ENCODE measurements at places on chromosomes 1 and 21. TPM values are rescaled to one million over a fixed set of nuclear protein-coding genes. Genes with fewer than 3 reads are reported as not detected.

The ABCA4 gene
- 0.90 TPM for total RNA-seq

GRCh38 chr21:17467392-17467791 is 45.5 kb upstream of the CXADR start:
- no peak for DNase-seq

DNA sequence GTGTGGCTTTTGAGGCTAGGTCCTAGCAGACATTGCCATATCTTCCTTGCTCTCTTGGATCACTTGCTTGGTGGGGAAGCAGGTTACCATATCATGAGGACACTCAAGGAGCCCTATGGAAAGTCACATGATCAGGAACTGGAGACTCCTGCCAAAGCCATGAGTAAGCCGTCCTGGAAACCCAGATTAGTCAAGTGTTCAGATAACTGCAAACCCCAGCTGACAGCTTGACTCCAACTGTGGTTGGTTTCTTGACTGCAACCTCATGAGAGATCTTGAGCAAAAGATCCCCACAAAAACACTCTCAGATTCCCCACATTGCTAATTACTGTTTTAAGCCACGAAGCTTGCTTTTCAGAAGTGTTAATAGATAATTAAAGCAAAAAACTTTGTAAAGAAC is 58.6 kb downstream of the CACNA1E start:
- DNase-seq = no peak

DNA sequence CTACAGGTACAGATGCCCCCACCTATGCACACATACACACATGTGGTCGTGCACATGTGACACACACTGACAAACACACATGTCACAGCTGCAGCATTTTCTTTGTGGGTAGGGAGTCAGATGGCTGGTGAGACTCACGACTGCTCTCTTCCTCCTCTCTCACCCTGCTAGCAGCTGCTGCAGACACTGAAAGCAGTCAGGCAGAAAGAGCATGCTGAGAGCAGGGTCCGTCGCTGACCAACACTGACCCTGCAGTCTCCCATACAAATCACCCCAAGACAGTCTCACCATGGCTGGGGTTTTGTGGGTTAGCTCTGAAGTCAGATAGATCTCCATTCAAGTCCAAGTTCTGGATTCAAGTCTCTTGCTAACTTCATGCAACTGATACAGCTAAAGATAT is 188.3 kb downstream of the ASTN1 start:
- no peak for DNase-seq

The DCST2 gene
- total RNA-seq = 0.53 TPM

DNA sequence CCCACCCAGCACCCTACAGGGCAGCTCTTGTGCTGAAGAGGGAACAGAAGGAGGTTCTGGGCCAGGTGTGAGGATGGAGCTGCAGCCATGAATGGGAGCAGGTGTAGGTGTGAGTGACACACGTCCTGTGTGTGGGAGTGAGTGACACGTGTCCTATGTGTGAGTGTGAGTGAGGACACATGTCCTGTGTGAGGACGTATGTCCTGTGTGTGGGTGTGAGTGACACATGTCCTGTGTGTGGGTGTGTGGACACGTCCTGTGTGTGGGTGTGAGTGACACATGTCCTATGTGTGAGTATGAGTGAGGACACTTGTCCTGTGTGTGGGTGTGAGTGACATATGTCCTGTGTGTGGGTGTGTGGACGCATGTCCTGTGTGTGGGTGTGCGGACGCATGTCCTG is 26.4 kb downstream of the MEGF6 start:
- no peak for DNase-seq

The CATSPERE gene
- 5.5 TPM for total RNA-seq

DNA sequence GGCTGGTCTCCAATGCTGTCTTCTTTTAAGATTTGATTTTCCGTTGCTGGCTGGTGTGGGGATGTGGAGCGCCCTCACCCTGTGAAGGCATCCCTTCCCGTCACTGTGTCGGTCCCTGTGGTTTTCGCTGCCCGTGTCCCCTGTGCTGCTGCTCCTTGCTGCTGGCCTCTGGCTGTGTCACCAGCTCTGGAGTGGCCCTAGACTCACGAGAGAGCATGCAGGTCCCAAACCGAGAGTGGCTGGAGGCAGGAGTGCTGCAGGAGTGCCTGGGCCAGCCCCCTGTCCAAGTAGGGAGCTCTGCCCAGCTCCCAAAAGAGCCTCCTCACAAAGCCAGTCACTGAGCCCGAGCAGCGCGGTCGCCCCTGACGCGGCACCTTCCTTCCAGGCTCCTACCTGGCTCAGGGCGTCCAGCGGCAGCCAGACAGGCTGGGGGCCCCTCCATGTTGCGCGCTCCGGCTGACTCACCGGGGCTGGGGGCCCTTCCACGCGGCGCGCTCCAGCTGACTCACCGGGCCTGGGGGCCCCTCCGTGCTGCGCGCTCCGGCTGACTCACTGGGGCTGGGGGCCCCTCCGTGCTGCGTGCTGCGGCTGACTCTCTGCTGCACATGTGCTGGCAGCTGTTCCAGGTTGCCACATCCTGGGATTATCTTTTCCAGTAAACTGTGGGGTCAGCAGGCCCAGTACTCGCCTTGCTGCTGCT is 106.7 kb upstream of the COL6A1 start:
- no peak for DNase-seq

The ZNF593OS gene
- not detected for total RNA-seq

DNA sequence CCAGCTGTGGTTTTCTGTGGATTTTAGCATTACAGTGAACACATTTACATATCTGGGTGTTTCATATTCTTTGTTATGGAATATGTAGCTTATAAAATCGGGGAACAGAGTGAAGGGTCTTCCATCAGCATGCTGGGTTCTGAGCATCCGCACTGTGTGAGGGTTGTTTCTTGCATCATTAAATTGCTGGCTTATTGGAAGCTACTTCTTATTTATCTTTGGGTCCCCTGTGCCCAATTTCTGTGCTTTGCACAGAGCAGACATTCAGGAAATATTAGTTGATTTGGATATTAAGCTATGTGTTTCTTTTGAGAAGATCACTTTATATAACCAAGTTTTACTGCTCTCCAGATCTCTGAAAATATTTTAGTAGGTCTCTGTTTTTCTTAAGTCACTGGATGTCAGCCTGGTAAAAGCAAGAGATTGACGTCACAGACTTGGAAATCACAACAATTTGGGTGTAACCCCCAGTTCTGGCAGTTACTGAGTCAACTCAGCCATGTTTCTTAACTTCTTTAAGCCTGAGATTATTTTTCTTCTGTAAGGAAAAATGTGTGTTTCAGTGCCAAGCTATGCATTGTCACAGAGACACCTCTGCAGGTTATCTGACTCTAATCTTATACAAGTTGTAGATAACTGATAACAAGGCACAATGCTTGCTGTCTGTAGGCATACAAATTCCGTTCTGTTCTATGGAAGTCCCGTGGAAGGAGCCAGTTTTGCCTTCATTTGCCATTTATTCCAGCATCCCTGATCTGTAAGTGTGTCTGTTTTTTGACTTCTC is 258.3 kb upstream of the KAZN start:
- no peak for DNase-seq

The SCMH1 gene
- 46.8 TPM for total RNA-seq

GRCh38 chr1:113808450-113809195 is 3.7 kb downstream of the RSBN1 start:
- no peak for DNase-seq

GRCh38 chr1:88800382-88801051 is 90.8 kb downstream of the GTF2B start:
- no peak for DNase-seq

Measured in urinary bladder (tissue), 4 donors.